GM12878 (cell line): ENCODE measurements at places on chromosomes 5 and 9.

DNA sequence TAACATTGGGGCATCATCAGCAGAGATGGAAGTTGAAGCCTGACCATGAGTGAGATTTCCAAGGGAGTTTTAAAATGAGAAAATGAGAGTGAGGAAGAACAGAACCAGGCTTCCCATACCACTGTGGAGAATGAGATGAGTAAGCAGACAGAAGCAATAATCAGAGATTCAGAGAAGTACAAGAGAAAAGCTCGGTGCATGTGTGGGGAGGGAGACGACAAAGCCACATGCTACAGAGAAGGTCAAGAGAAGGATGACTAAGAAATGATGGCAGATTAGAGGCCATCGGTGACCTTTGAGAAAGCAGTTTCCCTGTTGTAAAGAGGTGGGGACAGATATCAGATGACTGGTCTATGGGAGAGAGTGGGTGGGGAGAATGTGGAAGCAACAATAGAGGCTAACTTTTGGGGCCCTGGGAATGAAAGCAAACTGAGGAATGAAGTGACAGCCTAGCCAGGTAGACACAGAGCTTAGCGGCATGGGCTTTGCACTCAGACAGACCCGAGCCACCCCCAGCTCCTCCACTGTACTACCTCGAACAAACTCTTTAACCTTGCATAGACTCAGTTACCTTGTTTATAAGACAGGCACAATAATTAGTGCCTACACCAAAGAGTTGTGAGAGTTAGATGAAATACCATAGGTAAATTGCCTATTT lies 207.7 kb downstream of the PIK3R1 start:
- no peak for DNase-seq

DNA sequence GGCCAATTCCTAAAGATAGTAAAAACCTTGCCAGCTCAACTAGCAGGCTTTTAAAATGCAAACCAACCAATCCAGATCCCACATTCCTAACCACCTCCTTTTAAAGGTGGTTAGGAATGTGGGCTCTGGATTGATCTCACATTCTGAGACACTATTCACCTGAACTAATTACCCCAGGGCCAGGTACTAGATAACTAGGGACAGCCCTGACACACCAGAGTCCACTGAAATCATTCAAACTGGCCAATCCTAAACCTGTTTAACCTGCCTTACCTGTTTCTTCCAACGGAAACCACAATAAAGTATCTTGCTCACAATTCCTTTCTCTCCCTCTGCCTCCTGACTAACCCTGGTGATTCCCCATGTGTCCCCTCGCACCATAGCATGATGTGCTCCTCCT lies 168.3 kb upstream of the DMAC1 start:
- no peak for DNase-seq

- DNase-seq: no peak
Observed at GRCh38 chr5:31663519-31663918, 24.6 kb downstream of the PDZD2 start.

DNA sequence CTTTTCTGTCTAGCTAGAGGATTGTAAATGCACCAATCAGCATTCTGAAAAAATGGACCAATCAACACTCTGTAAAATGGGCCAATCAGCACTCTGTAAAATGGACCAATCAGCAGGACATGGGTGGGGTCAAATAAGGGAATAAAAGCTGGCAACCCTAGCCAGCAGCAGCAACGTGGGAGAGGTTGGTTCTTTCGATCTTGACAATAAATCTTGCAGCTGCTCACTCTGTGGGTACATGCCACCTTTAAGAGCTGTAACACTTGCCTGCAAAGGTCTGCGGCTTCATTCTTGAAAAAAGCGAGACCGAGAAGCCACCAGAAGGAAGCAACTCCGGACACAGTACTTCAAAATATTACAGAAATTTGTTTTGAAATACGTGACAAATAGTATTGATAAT lies 424.6 kb upstream of the CDH9 start:
- DNase-seq: no peak

- DNase-seq: no peak
Observed at GRCh38 chr9:130626249-130626996, 38.0 kb upstream of the PRDM12 start.

DNA sequence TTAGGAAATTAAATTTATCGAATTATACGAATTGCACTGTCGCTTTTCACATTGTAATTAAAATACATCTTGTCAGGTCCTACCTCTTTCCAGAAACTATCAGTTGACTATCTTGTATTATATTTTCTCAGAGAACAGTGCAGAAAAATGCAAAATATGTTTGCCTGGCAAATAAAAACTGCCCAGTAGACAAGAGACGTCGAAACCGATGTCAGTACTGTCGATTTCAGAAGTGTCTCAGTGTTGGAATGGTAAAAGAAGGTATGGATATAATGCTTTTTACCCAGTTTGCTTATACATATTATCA lies 10.8 kb downstream of the NR4A3 start:
- no peak for DNase-seq

DNA sequence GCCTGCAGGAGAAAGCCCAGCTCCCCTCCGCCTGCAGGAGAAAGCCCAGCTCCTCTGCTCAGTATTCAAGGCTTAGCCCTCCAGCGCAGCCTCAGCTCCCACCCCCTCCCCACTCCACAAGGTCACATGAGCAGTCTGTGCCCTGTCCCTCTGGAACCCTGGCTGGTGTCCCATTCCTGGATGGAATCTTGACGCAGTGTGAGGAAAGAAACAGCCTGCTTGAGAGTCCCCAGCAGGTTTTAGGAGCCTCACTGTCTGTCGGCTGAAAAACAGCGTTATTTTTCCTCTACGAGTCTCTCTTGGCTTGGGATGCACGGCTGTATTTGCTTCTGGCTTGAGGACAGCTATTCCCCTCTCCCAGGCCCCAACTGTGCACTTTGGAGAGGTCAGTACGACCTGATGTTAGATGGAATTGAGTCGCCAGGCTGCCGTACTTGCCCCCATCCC lies 210.1 kb upstream of the TRIM32 start:
- DNase-seq: no peak

- DNase-seq: no peak
Observed at GRCh38 chr5:74517700-74518099, 122.8 kb downstream of the ENC1 start.

GRCh38 chr5:143605403-143606005 lies 202.0 kb upstream of the NR3C1 start:
- peak; percentile 60 for DNase-seq

DNA sequence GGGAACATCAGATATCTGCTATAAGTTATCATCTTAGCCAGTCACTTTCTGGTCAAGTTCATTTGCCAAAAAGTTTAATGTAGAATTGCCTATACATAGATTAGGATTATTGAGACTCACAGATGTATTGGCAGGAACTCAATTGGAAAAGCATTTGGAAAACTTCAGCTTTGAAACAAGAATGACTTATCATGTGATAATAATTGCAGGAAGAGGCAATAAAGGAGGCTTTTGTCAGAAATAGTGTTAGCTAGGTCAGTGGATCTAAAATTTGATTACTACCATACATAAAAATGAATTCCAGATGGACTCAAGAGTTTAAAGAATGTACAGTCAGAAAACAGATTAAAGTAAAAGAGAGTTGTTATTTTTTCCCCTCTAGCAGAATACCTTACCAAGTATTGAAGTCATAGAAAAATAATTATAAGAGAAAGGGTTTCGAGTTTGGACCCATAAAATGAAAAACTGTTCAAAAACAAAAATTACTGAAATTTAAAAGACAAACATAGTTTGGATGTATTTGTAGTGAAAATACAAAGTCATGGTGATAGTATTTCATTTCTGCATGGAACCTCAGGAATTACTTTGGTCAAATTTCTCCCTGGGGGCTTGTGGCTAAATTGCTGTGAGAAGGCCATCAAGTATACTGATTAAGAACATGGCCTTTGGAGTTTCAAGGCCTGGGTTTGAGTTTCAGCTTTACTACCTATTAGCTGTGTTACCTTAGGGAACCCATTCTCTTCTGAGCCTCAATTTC lies 159.9 kb downstream of the TMEM38B start:
- DNase-seq: no peak

DNA sequence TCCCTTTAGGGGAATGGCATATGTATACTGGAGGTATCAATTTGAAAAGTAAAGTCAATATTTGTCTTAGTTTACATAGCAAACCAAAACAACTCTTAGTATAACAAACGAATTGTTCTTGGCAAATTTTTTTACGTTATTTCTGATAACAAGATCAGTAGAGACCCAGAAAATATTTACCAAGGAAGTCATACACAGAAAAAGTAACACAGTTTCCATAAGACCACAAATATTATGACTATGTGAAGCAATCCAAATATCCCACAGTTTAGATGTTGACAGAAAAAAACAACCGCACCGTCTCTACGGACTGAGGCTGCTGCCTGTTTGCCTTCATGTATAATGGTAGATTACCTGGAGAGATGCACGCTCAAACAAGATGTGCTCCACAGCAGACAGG lies 46.5 kb upstream of the DAPK1 start:
- DNase-seq: no peak

DNA sequence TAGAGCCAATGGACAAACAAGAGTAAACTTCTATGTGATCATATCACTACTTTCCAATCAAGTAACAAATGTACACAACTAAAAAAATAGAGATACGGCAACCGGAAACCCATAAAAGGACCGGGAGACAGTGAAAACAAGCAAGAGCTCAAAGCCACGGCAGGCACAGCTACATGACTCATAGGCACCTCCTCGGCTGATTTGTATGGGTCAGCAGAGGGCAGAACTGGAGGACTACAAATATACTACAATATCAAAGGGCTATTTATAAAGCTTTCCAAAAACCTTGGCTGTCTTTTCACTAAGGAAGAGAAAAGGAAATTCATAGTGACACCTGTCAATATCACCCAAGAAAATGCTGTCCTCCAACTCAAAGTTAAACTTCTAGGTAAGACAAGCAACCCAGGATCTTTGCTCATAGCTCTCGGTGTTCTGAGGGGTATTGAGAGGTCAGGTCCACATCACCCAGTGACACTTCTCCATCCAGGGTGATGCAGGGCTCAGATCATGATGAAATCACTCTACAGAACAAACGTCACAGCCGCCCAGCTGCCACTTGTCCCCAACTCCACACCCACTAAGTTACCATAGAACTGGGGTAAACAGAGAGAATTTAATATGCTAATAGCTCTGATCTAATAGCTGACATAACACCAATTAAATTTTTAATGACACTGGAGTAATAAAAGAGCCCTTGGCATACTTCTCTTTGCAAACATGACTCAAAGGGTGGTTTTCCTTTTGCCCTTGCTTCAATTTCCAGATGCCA lies 41.3 kb downstream of the PFDN1 start:
- DNase-seq: no peak

GRCh38 chr5:113321276-113321675 lies 113.5 kb downstream of the TSSK1B start:
- no peak for DNase-seq

GRCh38 chr5:170501361-170501760 lies 2.5 kb upstream of the KCNIP1 start:
- no peak for DNase-seq

- DNase-seq: no peak
Observed at GRCh38 chr5:109644829-109645228, 44.9 kb upstream of the MAN2A1 start.

- DNase-seq: no peak
Observed at GRCh38 chr9:108225149-108225800, 630.5 kb downstream of the ACTL7B start.

DNA sequence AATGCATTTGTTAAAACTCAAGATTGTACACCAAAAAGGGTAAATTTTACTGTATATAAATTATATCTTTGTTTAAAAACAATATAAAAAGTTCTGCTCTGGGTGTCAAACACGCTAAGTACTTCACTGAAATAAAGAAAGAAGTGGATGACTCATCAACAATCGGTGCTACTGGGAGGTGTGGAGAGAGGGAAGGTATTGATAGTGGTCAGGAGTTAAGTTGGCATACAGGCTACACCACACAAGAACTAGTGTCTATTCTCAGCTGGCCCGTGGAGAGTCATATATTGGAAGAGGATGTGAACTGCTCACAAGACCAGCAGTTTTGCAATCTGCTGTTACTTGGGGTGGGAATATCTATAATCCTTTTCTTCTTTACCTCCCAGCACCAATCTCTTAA lies 145.7 kb upstream of the TRPC7 start:
- DNase-seq: no peak

DNA sequence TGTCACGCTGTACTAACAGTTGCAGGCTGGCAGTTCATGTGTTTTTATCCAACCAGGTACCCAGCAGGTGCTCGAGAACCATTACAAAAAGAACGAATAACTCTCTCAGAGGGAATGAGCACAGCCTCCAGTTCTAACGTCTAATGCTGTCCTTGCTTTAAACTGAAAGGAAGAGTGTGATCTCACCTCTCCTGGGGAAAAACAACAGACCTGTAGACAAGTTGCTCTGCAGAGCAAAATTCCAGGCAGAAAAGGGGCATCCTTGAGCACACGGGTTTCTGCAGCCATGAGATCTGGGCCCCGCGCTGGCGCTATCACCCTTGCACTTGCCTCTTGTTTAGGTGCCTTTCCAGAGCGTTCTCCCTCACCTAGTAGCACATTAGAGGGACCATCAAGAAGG lies 92.5 kb upstream of the DNAH5 start:
- DNase-seq: no peak

GRCh38 chr5:77255617-77256016 lies 45.1 kb downstream of the PDE8B start:
- DNase-seq: no peak

DNA sequence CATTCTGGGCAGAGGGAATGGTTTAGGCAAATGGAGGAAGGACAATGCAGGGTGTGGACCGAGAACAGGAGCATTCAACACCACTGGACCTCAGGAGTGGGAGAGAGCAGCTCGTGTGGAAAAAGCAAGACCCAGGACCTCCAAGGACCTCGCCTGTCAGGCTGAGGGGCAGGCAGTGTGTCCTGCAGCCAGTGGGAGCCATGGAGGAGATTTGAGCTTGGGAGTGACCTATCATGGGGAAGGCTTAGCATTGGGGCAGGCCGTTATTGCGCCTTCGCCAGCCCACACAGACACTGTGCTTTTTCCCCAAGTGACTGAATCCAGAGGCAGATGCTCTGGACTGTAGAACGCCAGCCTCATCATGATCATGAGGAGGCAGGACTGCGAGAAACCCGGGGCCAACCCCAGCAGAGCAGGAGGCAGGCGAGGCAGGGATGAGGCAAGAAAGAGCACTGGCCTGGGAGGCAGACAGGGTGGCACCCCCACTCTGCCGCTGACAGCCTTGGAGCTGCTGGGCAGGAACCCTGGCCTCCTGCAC lies 3.3 kb downstream of the CDHR2 start:
- no peak for DNase-seq

GRCh38 chr5:176188506-176189193 lies 49.6 kb upstream of the SIMC1 start:
- no peak for DNase-seq

DNA sequence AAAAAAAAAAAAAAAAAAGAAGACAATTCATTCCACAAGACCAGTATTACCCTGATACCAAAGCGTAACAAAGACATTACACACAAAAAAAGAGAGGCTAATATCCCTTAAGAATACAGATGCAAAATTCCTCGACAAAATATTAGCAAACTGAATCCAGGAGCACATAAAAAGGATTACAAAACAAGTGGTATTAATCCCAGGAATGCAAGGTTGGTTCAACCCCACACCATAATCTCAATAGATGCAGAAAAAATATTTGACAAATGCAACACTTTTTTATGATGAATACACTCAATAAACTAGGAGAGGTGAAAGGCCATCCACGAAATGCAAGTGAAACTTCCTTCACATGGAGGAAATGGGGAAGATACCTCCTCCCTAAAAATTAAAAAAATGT lies 80.1 kb upstream of the TLR4 start:
- no peak for DNase-seq
